NCI-H1092 (cell line): ENCODE measurements at places on chromosomes 4 and X.

GRCh38 chr4:7120341-7120740, 52.5 kb upstream of the GRPEL1 start:
- DNase-seq: no peak

DNA sequence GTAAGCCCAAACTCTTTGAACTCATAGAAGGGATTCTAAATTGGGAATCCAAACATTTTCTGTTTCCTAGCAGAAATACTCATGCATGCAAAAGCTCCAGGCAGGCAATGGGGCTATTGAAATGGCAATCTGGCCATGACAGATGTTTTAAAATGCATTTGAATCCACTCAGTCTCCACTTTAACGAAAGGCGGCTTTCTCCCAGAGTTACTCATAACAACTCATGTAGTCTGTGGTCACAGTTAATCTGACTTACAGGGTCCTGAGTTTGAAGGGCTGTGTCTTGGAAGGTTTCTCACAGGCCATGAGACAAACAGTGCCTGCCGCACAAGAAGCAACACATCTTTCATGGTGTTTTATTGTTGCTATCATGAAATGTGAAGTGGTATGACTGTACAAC, 185.7 kb downstream of the AMELX start:
- no peak for DNase-seq

DNA sequence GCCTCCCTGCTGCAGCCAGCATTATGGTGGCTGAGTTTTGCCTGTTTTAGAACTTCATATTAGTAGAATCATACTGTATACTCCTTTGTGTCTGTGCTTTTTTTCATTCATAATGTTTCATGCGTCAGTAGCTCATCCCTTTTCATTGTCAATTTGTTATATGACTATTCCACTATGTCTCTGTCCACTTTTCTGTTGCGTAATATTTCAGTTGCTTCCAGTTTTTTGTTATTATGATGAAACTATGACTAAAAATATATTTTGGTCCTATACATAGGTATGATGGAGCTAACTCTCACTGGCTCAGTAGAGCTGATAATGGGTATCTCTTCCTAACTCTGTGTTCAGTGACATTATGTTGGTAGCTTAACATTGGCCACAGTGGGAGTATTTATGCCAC, 48.3 kb downstream of the DMP1 start:
- no peak for DNase-seq

DNA sequence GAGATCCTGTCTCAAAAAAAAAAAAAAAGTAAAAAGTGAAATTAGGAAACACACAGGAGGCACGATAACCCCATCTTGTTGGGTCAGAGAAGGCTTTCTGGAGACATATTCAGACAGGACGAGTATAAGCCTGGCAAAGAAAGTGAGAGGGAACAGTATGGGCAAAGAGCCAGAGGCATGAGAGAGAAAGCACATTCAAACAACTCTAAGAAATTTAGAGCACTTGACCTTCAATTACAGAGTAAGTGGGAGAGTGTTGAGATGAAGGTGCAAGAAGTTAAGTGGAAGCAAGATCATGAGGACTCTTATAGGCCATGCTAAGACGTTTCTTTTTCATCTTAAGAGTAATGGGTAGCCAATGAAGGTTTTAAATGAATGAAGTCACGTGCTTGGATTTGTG, 70.4 kb downstream of the ELOVL6 start:
- DNase-seq: no peak

DNA sequence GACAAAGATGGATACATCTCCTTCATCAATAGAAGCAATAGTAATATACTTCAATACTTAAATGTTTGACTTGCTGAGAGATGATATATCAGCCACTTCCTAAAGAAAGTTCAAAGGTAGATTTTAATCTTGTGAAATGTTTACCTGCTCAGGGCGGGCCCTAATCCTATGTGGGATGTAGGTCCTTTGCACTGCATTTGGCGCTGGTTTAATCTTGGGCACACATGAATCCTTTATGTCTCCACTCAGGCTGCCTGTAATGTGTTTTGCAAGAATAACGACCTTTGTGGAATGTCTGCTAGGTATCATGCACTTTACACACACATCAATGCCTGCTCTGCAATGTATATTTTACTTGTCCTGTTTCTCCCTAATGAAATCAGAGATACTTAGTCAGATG, 368.7 kb downstream of the GBA3 start:
- DNase-seq: no peak

GRCh38 chr4:125780747-125781146, 466.0 kb downstream of the FAT4 start:
- DNase-seq: no peak

- no peak for DNase-seq
Measured at GRCh38 chr4:108053251-108053711, 63.6 kb downstream of the HADH start.

DNA sequence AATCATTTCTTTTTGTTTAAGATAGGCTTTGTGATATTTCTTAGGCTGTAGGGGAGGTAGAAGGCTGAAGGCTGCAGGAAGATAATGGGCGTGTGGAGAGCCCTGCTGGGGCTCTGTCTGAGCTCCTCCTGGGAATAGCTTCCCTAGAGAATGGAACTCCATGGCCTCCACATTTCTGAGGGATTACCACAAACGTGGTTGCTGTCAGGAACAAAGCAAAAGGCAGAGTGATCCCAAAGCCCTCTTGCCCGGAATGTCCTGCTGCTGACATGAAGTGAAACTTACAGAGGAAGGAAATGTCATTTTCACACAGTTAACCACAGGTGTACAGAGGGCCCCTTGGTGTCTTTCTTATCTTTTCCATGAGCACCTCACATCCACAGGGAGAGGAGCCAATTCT, 89.3 kb downstream of the DDIT4L start:
- no peak for DNase-seq

- DNase-seq: peak; percentile 19
Measured at GRCh38 chr4:163166041-163166579, 580 bp downstream of the NAF1 start.

GRCh38 chrX:24173115-24173847, 23.8 kb downstream of the ZFX start:
- DNase-seq: no peak

DNA sequence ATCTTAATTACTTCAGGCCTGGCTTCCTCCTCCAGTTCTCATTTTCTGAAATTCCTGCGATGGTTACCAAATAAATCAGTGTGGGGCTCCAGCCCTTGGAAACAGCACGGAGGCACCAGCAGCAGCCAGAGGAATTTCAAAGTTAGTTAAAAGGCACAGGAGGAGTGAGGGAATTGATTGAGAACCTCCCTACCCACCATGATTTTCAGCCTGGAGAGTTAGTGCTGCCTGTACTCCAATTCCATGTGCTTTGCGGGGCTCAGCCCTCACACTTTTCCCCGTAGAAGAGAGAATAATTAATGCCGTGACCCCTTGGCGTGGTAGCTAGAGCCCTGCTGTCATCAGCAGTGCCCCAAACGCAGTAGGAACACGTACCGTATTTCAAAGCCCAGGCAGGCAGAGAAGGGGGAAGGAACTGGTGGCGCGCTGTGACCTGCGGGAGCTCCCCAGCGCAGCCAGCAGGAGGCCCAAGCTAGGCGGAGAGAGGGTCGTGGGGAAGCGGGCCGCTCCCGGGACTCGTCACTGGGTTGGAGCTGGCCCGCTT, 84.0 kb upstream of the IGFBP7 start:
- DNase-seq: no peak

- no peak for DNase-seq
Measured at GRCh38 chr4:123603165-123603564, 206.6 kb downstream of the SPRY1 start.

DNA sequence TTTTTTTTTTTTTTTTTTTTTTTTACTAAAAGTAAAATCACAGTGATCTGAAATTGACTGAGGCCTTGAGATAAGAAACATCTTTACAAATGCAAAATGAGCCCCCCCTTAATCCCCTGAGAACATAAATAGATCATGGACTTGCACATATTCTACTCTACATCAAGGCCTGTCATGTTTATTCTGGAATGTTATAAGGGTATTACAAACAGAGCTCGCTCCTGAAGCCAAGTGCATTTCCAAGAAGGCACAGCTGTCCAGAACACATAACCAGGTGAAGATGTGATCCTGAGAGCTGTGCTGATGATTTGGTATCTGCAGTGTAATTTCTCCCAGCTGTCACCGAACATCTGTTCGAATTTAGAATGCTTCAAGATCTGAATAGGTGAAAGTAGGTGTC, 384.5 kb downstream of the GPAT3 start:
- DNase-seq: no peak

GRCh38 chrX:139844163-139844562, 88.7 kb downstream of the ATP11C start:
- no peak for DNase-seq

- DNase-seq: no peak
Measured at GRCh38 chr4:5924461-5925125, 31.7 kb upstream of the CRMP1 start.

DNA sequence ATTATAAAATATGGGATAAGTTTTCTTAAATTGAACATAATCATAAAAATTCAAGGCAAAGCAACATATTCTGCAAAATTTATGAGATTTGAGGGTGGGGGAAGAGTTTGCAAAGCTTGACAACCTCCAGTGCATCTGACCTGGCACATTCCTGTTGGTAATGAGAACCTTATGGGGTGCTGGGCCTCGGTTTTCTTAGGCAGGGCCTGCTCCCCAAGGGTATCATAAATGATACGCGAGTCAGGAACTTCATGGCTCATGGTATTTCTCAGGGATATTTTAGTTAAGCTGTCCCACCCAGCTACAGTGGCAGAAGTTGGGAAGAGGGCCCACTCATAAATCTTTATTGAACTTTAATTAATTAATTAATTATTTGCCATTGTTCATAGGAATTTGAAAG, 13.2 kb downstream of the AFF2 start:
- no peak for DNase-seq

DNA sequence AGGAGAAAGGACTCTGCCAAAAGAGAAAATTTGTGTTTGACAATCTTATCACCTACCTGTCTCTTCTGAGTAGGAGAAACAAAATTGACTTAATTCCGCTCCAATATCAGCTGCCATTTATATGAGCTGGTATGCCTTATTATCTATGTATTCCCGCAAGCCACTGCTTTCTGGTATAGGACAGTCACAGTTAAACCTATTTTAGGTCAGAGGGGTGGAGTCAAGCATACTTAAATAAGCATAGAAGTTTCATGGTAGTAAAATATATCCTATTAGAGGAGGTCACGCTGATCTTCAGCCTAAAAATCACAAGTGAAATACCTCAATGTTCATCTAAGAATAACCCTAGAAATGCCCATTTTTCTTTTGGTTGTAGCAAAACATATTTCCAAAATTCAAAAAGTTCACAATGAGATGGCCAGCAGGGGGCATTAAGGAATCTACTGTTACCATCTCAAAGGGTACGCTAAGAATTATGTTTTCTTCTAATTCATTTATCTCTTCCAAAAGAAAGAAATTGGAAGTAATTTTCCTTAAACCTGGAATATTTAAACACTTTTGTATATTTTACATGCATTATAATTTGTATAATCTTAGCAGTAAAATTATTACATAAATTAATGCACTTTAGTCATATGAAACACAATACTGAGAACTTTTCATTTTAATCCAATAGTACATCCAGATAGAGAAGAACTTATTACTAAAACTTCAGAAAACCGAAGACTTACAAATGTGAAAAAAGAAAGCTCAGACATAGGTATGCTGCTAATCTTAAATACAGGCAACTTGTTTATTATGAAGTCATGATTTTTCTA, 10.5 kb downstream of the PPAT start:
- DNase-seq: no peak

- DNase-seq: peak; percentile 74
Measured at GRCh38 chr4:66273110-66273509, 602.8 kb upstream of the EPHA5 start.

- DNase-seq: no peak
Measured at GRCh38 chr4:130738233-130738632, 1642.3 kb downstream of the C4orf33 start.

DNA sequence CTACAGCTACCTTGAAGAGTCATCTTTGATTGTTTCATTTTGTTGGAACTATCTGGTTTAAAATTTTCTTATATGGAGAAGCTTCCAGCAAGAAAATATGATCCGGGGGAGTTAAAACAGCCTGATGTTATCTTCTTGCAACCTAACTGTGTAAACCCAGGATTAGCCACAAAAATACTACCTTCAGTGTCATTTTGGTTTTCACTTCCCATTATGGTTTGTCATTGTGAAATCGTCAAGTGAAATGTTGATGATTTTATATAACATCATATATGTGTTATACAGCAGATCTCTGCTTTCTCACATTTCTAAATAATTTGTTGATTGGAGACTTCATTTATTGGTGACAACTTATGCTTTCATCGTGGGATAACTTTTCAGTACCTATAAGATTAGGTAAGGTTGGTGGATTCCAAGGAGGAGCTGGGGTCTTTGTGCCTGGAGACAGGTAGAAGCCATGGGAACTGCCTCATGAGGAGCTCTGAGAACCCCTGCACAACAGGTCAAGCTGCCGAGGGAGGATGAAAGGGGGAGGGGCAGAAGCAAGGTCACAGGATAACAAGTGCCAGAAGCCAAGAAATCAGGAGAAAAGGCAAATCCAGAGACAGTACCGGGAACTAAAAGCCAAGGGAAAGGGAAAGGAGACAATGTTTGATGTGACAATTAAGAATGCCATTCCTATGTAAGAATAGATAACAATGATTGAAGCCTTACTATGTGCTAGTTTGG, 7.2 kb downstream of the ARHGAP24 start:
- no peak for DNase-seq

GRCh38 chrX:109281483-109282275, 200.2 kb downstream of the GUCY2F start:
- no peak for DNase-seq

- DNase-seq: no peak
Measured at GRCh38 chrX:106150701-106151100, 17.4 kb upstream of the PWWP3B start.

GRCh38 chr4:6812766-6813165, 30.2 kb downstream of the KIAA0232 start:
- no peak for DNase-seq
